ENCODE measurements at places on chromosomes 3 and 15. TPM values are rescaled to one million over a fixed set of nuclear protein-coding genes. Genes with fewer than 3 reads are reported as not detected.

Gene COL7A1
- total RNA-seq: 62.0 TPM

Gene FOXB1
- not detected for total RNA-seq

Gene CFAP100
- total RNA-seq: not detected

Gene PARP6
- 193 TPM for total RNA-seq

GRCh38 chr3:107769882-107770281 is 247.1 kb downstream of the BBX start:
- H3K27ac ChIP-seq: no peak overlapping the region
- peaks cover 30% of the 10 kb centered on the region for H3K4me1 ChIP-seq
- H3K27me3 ChIP-seq: peaks cover 5% of the 10 kb centered on the region
- H3K4me3 ChIP-seq: no peak overlapping the region

DNA sequence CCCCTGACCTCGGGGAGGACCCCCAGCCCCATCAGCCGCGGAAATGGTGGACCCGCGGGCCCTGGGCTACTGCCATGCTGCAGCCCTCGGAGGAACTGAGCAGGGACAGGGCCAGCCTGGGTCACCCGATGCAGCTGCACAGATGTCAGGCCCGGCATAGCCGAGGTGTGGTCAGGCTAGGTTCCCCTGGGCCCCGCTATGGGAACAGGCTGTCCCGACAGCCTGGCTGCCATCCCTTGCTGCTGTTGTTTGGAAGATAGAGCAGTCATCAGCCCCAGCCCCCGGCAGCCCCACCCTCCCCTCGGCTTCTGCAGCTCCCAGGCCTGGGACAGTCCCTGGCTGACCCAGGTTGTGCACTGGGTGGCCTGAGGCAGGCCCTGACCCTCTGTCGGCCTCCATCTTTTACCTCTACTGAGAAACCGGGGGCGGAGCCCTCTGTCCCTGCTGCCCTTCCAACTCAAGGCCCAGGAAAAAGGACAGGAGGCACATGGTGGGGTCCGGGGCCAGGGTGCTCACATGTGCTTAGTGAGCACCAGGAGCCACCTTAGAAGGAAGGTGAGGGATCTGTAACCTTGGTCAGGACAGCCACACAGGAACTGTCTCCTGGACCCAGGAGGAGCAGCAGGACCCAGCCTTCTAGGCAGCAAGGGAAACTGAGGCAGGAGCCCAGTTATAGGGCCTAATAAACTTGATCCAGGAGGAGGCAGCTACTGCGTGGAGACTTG is 31.5 kb upstream of the FBLN2 start:
- H3K27me3 ChIP-seq: peaks cover 2% of the 10 kb centered on the region
- peaks cover 2% of the 10 kb centered on the region for H3K4me1 ChIP-seq
- peaks cover 8% of the 10 kb centered on the region for H3K36me3 ChIP-seq
- H3K4me3 ChIP-seq: no peak overlapping the region
- H3K27ac ChIP-seq: no peak overlapping the region
- peak; percentile 56 for DNase-seq

Gene ANKRD63
- not detected for total RNA-seq

GRCh38 chr15:100818927-100819326 is 60.7 kb upstream of the ALDH1A3 start:
- H3K27ac ChIP-seq: no peak overlapping the region
- no peak overlapping the region for H3K4me3 ChIP-seq
- peaks cover 13% of the 10 kb centered on the region for H3K36me3 ChIP-seq
- DNase-seq: no peak
- peaks cover 2% of the 10 kb centered on the region for H3K27me3 ChIP-seq

DNA sequence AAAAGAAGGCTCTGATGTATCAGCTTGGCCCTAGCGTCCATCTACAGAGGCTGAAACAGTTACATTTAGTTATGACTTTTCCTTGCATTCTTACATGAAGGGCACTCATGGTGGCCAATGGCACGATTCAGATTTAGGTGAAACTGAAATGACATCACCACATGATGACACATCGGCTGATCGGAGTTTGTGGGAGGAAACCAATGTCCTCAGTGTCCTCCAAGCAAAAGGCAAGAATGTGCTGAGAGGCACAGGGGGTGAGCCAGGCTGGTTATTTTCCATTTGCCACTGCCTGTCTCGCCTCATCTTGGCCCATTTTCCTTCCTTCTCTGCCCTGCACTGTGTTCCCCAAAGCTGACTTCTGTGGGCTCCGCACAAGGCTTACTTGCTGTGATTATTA is 34.4 kb downstream of the TARS3 start:
- H3K36me3 ChIP-seq: no peaks in the 10 kb centered on the region
- no peak overlapping the region for H3K27ac ChIP-seq
- DNase-seq: no peak
- H3K4me3 ChIP-seq: no peak overlapping the region
- H3K27me3 ChIP-seq: peaks cover 2% of the 10 kb centered on the region

DNA sequence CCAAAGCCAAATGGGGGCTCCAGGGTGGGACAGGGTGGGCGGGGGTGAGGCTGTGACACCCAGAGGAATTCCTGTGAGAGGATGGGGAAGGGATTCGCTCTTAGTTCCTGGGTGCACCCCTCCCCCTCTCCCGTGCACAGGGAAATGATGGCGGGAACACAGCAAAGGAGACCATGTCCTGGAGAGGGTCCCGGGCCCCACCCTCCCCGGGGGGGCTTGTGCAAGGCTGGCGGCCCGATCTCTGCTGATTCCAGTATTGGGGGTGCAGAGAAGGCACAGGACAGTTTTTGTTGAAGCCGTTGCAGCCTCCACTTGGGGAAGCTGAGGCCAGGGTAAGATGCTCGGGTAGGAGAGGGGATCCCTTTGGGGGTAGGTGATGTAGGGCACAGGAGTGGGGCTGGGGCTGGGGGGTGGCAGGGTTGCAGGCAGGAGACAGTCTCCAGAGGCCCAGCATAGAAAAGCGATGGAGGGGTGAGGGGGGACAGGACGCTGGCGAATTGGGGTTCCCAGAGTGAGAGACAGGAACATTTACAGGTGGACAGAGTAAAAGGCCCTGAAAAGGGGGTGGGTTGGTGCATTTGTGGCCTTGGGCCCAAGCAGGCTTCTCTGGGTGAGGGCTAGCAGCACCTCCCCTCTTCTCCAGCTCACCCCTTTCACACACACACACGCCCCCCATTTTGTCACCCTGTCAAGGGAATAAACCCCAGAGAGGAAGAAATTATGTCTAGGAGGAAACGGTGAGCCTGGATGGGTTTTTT is 38.5 kb downstream of the HMCES start:
- H3K4me3 ChIP-seq: peak overlapping the region; percentile 71
- no peaks in the 10 kb centered on the region for H3K36me3 ChIP-seq

GRCh38 chr15:48984811-48985352 is 21.2 kb upstream of the SHC4 start:
- H3K36me3 ChIP-seq: no peaks in the 10 kb centered on the region
- DNase-seq: no peak
- H3K4me3 ChIP-seq: no peak overlapping the region
- H3K27me3 ChIP-seq: no peaks in the 10 kb centered on the region
- no peak overlapping the region for H3K27ac ChIP-seq

- H3K27me3 ChIP-seq: no peaks in the 10 kb centered on the region
- H3K27ac ChIP-seq: no peak overlapping the region
Measured at GRCh38 chr15:76963596-76963995, 31.3 kb upstream of the PSTPIP1 start.

DNA sequence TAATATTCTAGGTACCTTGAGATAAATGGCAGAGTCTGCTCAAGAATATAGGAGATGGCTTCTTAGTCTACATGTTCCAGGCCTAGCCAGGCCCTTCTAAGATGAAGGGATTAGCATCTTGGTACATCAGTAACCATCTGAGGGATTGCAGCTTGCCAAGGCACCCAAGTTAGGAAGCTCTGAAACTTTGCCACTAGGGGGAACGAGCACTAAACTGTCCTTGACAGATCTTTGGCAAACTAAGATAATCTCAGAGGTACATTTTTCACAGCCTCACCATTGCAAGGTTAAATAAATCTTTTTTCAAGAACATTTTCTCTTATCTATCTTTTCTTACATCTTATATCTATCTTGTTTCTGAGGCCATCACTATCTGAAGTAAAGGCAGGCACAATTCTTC is 351.2 kb downstream of the RAP2B start:
- no peaks in the 10 kb centered on the region for H3K36me3 ChIP-seq
- no peak overlapping the region for H3K4me3 ChIP-seq
- H3K4me1 ChIP-seq: no peaks in the 10 kb centered on the region
- H3K27me3 ChIP-seq: no peaks in the 10 kb centered on the region

DNA sequence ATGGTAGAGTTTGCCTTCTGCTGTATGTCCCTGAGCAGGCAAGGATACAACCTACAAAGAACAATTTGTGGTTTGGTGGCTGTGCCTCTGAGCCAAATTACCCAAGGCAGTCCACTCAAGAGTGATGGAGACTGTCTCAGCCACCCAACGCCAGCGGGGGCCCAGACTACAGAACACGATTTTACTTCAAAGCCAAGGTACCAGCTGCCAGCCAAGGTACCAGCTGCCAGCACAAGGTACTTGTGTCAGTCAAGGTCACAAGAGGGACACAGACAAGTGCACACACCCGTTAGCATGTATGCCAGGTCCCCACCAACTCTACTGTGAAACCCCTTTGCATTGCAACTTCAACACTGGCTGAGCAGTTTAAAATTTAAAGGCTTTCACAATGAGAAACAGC is 23.5 kb downstream of the COLQ start:
- H3K27ac ChIP-seq: no peak overlapping the region
- peaks cover 3% of the 10 kb centered on the region for H3K27me3 ChIP-seq
- DNase-seq: no peak
- no peaks in the 10 kb centered on the region for H3K4me1 ChIP-seq
- H3K4me3 ChIP-seq: no peak overlapping the region
- no peaks in the 10 kb centered on the region for H3K36me3 ChIP-seq

DNA sequence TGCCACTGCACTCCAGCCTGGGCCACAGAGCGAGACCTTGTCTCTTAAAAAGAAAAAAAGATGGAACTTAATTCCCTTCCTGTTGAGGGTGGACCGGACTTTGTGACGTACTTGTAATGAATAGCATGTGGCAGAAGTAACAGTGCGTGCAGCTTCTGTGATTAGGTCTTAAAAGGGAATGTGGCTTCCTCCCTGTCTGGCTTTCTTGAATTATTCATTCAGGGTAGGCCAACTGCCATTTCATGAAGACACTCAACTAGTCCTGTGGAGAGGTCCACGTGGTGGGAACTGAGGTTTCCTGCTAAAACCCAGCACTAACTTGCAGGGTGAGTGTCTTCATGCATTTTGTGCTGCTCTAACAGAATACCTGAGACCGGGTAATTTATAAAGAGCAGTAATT is 98.9 kb upstream of the PIAS1 start:
- H3K27me3 ChIP-seq: no peaks in the 10 kb centered on the region
- no peak overlapping the region for H3K27ac ChIP-seq
- no peak for DNase-seq
- no peaks in the 10 kb centered on the region for H3K4me1 ChIP-seq

Measured in glutamatergic neuron (in vitro differentiated cells).